ENCODE measurements at places on chromosomes 6 and 20. TPM values are rescaled to one million over a fixed set of nuclear protein-coding genes. Genes with fewer than 3 reads are reported as not detected.

CCDC170 gene
- total RNA-seq = 13.1 TPM

UQCC2 gene
- 110 TPM for total RNA-seq

DBNDD2 gene
- 22.7 TPM for total RNA-seq

MOXD1 gene
- total RNA-seq = 12.5 TPM

RUNX2 gene
- 0.83 TPM for total RNA-seq

CLPSL1 gene
- total RNA-seq = not detected

THBD gene
- 14.8 TPM for total RNA-seq

CEP250 gene
- total RNA-seq = 24.5 TPM

PBX2 gene
- total RNA-seq = 32.6 TPM

Measured in spinal cord (tissue), 10 donors.